ENCODE measurements at places on chromosomes 3 and 15.
A peak's percentile ranks its signal among the peaks of the same experiment; 100 is the strongest.

- DNase-seq: no peak
These were observed 339.2 kb downstream of the CHL1 start for GRCh38 chr3:535566-536416.

DNA sequence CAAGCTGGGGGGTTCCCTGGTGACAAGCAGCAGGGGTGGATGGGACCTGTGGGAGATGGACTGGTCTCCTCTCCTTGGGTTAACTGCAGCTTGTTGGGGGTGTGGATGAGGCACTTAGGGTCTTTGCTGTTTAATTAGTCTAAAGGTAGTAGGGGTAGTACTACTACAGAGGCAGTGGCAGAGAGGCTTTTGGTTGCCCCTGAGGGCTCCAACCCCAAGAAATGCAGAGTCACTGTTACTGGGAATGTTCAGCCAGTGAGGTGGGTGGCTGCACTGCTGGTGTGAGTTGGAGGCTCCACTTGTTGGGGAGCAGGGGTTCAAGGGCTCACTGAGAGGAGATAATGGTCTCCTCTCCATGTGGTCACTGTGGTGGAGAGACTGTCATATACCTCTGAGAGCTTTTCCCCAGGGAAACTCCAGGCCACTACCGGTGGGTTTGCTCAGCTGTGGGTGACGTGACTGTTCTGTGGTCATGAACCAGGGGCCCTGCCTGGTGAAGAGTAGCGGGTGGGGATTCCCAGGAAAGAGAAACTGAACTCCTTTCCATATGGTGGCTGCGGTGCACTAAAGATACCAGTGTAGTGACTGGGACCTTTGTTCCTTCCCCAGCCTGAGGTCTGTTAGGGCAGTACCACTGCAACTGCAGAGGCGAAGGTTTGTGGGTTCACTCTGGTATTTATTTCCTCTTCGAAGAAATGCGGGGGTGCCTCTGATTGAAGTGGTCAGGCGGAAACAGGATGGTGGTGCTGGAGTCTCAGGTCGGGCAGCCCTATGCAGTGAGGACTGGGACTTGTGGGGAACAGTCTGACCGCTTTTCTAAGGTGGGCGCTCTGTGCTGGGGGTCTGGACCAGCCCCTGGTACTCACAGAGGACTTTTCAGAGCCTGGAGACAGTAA lies 68.9 kb upstream of the TNFSF10 start:
- DNase-seq: peak; percentile 23

DNA sequence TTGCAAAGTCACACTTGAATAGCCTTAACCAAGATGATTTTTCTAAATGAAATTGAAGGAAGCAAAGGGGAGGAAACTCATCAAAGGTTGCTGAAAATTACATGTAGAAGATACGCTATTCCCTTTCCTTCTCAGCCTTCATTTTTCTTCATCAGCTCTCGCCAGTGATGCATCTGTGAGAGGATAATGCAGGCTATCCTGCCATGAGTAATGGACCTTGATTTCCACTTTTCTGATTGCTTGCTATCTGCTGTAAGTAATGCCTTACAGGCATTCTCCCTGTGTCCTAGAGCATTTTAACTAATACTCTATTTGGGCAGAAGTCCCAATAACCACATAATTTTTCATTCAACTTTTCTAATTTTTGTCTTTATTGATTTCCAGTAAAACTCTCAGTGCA lies 162.6 kb downstream of the BBX start:
- DNase-seq: no peak

DNA sequence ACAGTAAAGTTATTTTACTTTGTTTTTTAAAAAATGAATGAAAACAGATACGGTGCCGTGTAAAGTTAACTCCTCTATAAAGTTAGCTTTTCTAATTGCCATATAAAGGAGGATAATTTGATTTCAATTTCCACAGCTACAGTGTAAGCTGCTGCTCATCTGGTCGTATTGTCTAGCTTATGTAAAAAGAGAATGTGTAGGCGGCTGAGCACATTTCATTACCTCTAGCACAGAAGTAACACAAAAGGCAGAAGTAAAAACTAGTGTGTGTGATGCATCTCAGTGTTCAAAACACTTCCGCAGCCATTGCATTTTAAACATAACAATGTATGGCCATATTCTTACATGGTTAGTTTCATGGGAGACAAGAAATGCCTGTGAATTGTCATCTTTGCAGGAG lies 105.0 kb upstream of the P2RY1 start:
- DNase-seq: no peak

GRCh38 chr3:60746043-60746638 lies 505.1 kb downstream of the FHIT start:
- DNase-seq: no peak

DNA sequence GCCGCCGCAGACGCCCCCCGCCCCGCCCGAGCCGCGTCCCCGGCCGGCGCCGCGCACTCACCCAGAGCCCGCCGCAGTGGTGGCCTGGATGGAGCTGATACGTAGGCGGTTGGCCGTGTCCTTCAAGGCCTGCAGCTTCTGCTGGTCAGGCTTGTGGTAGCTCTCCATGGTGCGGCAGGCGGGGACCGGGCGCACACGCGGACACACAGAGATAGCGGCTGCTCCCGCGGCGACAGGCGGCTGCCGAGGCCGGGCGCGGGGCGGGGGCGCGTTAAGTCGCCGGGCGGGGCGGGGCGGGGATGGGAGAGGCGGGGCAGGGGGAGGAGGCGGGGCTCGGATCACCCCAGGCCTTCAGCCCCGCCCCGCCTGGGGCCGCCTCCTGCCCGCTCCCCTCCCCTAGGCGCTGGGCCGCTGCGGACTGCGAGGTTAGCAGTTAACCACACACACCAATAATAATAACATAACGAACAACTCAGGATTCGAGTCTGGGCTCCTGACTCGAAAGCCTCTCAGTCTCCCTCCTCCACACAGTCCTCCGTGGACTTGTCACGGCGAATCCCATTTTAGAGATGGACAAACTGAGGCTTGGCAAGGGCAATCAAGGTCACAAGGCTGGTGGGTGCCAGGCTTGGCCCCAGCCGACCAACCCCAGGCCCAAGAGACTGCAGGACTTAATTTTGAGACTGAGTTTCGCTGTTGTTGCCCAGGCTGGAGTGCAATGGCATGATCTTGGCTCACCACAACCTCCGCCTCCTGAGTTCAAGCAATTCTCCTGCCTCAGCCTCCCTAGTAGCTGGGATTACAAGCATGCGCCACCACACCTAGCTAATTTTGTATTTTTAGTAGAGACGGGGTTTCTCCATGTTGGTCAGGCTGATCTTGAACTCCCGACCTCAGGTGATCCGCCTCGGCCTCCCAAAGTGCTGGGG lies at the start of gene TKT:
Gene TKT, minus strand, starts transcription at position 248 of the 929 bp plus-strand sequence. Its CDS starts 80 bp downstream, at position 168.
- DNase-seq: peak; percentile 58

DNA sequence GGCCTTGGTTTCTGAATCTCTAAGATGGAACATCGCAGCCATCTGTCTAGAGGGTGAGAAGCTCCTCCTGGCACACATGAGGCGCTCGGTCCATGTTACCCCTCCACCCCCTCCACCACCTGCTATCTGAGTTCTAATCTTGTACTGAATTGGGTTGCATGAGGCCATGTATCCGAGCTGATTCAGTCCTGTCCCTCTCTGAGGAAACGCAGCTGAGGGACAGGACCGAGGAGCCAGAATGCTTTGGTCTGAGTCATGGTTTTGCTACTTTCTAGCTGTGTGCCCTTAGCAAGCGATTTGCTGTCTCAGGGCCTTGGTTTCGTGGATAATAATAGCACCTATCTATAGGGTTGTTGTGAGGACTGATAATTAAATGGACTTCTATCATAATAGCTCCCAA lies 87.8 kb upstream of the SEC13 start:
- no peak for DNase-seq

DNA sequence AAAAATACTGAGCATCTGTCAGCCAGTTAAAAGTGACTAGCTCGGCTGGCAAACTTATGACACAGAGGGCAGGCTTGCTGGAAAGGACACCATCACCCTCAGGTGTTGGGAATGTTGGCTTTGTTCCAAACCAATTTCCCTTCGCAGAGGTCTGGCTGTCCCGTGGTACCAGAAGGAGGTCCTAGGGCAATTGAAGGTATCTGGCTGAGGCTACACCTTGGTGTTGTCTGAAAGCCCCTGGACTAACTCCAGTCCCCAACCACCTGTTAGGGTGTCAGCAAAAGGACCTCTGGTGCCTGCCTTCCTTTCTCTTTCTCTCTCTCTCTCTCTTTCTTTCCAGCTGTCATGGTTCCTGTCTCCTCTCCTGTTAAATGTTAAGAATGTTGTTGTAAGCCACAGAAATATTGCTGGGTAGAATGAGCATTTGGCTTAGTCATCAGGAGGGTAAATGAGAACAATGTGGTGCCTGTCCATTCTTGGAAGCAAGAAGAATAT lies 12.5 kb downstream of the PRR20G start:
- no peak for DNase-seq

GRCh38 chr15:76905013-76905839 lies at the start of gene SCAPER:
Gene SCAPER, minus strand, starts transcription at chr15:76905340. Its CDS starts 21,523 bp downstream, at chr15:76883817.
- peak; percentile 79 for DNase-seq

- DNase-seq: no peak
These were observed 378.6 kb downstream of the VPS13C start for GRCh38 chr15:61681676-61682075.

DNA sequence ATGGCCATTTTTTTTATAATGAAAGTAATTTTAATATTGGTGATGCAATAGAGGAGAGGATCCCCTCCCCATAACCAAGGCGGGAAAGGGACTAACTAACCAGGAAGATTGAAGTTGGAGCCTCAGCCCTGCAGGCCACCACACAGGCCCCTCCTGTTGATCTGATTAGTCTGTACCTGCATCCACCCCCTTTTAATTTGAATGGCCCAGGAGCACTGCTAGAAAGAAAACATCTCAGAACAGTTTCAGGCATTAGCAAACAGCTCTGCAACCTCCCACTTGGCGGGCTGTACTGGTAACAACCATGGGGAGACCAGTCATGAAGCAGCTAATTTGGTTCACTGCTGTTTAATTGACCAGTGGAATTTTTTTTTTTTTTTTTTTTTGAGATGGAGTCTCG lies 10.3 kb downstream of the CAV3 start:
- DNase-seq: no peak

DNA sequence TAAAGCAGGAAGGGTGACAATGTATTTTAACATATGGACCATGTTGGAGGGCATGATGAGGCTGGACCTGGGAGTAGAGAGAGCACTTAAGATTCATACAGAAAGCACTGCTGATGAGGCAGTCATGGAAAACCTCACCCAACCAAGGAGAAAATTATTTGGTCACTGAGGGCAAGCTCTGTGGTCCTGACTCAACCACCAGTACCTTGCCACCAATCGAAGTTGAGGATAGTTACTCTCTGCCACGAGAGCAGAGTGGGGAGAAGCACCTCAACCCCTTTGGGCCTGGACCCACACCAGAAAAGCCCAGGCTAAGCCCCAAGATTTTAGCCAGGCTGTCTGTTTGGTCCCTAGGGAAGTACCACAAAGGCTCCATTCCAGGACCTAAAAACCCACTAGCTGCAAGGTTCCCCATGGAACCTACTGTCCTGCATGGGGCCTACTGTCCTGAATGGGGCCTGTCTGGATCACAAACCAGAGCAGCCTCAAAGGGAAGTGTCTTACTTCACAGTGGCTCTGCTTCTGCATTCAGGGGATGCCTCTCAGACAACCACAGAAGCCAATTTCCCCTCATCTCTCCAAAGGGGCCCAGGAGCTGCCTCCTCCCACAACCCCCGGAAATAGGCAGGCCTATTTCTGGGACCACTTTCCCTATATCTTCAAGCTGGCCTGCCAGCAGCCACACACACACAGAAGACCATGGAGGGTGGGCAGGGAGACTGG lies 4.2 kb downstream of the CCDC71 start:
- DNase-seq: no peak

GRCh38 chr3:71570546-71570945 lies 13.0 kb downstream of the FOXP1 start:
- no peak for DNase-seq

GRCh38 chr15:28888302-28888894 lies 2.6 kb downstream of the APBA2 start:
- no peak for DNase-seq

DNA sequence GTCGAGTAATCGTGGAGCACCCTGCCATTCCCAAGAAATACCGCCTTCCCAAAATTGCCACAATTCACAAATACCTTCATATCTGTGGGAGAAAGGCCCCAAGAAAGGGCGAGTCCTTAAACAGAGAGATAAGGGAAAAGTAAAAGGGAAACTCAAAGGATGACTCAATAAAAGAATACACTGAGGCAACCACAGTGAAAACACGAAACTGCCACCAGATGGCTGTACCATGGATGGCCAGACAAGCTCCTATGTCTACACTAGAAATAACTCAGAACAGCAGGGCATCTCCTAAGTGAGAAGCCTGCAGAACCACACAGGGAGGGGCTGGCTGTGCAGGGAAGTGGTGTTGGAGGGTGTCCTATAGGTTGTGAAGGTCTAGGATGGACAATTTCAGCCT lies 25.0 kb downstream of the SRGAP3 start:
- DNase-seq: no peak

DNA sequence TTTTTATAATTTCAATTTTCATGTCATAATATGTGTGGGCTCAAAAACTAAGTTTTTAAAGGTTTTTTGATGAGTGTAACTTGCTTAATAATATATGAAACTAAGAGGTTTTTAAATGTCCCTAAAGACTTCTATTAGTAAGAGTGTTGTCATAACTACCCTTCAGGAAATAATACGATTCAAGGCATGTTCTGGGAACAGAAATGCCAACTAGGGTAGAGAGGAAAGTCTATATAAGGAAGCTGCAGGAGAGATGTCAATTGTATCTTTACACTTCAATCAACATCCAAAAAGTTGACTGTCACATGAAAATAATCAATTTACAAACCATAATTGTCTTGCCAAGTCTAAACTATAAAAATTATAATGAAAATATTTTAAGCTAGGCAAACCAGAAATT lies 76.3 kb downstream of the SMARCC1 start:
- DNase-seq: no peak

DNA sequence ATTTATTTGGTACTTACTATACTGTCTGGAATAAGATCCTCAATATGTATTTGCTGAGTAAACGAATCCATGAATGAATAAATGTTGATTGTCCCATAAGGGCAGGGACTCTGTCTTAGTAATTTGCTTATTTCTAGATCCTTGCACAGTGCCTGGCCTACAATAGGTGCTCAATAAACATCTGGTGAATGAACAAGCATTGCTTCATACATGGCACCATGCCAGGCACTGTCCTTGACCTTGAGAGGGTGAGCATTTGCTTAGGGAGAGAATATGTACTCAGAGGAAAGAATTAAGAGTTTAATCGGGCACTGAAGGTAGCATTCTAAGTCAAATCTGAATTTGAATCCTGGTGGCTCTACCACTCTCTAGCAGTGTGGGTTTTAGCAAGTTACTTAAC lies 282.1 kb downstream of the THSD4 start:
- DNase-seq: no peak

DNA sequence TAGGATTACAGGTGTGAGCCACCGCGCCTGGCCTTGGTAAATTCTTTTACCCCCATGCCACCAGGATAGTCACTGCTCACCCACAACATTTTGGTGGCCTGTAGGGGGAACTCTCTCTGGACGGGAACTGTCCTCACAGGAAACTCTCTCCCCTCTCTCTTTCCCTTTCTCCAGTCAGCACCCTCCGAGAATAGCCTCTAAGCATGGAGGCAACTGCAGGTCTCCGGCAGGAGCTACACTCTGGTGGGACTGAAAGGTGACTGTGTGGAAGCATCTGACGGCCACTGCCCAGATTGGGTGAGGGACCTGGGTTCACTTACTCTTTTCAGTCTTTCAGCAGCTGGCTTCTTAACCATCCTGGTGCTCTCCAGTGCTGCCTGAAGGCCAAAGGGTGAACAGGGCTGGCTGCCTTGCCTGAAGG lies 21.3 kb downstream of the TRANK1 start:
- DNase-seq: no peak

GRCh38 chr3:115146032-115146417 lies 1.1 kb downstream of the ZBTB20 start:
- DNase-seq: no peak

Data from stimulated activated CD8-positive, alpha-beta memory T cell treated with anti-CD3 and anti-CD28 coated beads, Interleukin-15, amount 100 ng/mL, for 24 hours (primary cell).